ENCODE measurements at places on chromosomes 13 and 19.

DNA sequence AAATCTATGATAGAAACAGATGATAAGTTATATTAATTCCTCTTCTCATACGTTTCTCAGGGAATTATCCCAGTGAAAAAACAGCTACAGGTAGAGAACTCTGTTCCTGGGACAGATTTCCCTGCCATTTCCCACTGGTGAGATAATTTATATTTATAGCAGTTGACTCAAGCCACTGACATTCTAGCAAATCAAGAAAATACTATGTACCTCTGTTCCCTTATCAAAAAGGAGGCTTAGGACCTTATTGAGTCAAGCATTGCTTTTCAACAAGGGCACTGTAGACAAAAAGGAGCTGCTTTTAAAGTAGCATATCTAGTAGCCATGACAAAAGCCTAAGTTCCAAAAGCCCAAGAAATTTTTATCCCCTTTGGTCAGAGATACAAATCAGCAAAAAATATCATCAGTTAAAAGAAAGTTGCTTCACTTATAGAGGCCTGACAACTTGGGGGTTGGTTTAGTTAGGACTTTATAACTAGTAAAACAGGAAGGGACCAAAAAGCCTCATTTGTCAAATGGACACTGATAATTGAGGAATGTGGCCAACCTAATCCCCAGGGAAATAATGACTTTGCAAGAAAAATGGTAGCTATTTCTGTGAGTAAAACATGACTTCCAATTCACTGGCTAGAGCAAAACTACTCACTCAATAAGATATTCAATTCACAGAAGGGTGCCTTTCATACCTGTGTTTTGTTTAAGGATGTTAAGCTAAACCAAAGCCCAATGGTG, 652.5 kb downstream of the SLITRK1 start:
- no peak overlapping the region for H3K27ac ChIP-seq
- no peaks in the 10 kb centered on the region for H3K27me3 ChIP-seq
- no peak overlapping the region for H3K4me3 ChIP-seq
- no peaks in the 10 kb centered on the region for H3K4me1 ChIP-seq
- H3K36me3 ChIP-seq, result no peaks in the 10 kb centered on the region

GRCh38 chr13:102792396-102792795, 6.4 kb downstream of the POGLUT2 start:
- no peaks in the 10 kb centered on the region for H3K27me3 ChIP-seq
- H3K27ac ChIP-seq, result no peak overlapping the region
- no peaks in the 10 kb centered on the region for H3K36me3 ChIP-seq
- no peaks in the 10 kb centered on the region for H3K4me1 ChIP-seq
- DNase-seq, result no peak
- H3K4me3 ChIP-seq, result no peak overlapping the region

DNA sequence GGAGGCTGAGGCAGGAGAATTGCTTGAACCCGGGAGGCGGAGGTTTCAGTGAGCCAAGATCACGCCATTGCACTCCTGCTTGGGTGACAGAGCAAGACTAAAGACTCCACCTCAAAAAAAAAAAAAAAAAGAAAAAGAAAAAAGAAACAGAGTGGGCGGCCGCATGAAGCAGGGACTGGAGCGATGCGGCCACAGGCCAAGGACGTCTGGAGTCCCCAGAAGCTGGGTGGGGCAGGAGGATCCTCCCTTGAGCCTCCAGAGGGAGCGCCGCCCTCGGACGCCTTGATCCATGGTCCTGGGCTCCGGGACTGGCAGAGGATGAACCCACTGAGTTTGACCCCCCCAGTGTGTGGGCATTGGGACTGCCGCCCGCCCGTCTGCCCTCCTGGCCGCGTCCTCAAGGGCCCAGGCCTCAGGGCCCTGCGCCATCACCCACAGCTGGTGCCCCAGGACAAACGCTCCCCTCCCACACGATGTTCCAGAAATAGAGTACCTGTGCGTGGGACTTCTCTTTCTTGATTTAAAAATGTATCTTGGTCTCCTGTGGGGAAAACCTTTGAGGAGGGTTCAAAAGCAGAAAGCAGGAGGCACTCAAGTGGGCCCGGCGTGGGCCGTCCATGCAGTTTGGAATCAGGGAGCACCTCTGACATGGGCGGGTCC, 15.5 kb downstream of the BTBD2 start:
- peaks cover 7% of the 10 kb centered on the region for H3K4me1 ChIP-seq
- H3K27ac ChIP-seq, result peak overlapping the region; percentile 32
- no peak overlapping the region for H3K4me3 ChIP-seq
- no peaks in the 10 kb centered on the region for H3K27me3 ChIP-seq
- DNase-seq, result no peak

GRCh38 chr13:80083081-80083852, 257.7 kb downstream of the SPRY2 start:
- no peak overlapping the region for H3K4me3 ChIP-seq
- H3K27ac ChIP-seq, result no peak overlapping the region
- H3K36me3 ChIP-seq, result no peaks in the 10 kb centered on the region
- no peak for DNase-seq

DNA sequence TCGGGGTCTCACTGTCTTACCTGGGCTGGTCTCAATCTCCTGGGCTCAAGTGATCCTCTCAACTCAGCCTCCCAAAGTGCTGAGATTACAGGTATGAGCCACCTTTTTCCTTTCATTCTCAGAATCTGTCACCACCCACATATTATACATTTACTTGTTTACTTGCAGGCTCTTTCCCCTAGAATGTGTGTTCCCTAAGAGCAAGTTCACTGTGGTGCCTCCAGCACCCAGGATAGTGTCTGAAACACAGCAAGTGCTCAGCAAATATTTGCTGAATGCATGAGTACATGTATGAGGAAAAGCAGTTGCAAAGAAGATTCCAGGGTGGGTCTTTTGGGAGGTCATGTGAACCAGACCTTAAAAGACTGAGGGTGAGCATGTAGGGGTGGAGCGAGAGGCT, 96.8 kb downstream of the RGCC start:
- no peak overlapping the region for H3K27ac ChIP-seq
- no peak for DNase-seq
- no peaks in the 10 kb centered on the region for H3K27me3 ChIP-seq
- H3K36me3 ChIP-seq, result no peaks in the 10 kb centered on the region
- H3K4me3 ChIP-seq, result no peak overlapping the region

DNA sequence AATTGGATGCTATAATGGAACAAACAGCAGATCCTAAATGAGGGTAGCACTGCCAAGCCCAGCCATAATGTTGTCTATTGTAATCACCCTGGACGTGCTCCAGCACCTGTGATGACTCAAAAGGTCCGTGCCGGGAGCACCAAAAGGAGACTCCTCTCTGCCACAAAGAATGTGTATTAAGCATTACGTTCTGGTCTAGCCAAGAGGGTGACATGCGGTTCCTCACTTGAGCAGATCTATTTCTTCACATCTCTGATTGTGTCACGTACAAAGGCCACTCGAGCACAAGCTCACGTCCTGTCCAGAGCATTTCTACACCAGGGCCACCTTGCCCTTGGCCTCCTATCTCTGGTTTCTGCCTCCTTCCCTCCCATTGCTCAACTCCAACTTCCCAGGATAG, 219.9 kb upstream of the IRS2 start:
- no peaks in the 10 kb centered on the region for H3K36me3 ChIP-seq
- H3K27me3 ChIP-seq, result no peaks in the 10 kb centered on the region
- no peak overlapping the region for H3K4me3 ChIP-seq
- DNase-seq, result no peak

DNA sequence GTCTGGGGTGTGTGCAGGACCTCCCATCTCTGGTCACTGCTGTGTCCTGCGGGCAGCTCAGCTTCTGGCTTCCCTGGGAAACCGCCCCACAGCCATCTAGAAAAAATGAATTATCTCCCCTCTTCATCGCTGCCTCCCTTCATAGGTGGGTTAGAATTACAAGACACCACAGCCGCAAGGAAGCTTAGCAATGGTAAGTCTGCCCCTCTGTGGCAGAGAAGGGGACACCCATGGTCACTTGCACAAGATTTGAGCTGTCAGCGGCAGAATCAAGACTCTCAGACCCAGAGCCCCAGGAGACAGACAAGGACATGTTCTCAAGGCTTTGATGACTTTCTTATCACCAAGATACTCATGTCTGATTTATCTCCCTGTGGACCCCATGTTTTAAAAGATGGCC, 110.8 kb upstream of the PABPC3 start:
- peaks cover 6% of the 10 kb centered on the region for H3K27me3 ChIP-seq
- no peak overlapping the region for H3K27ac ChIP-seq
- no peak for DNase-seq
- no peak overlapping the region for H3K4me3 ChIP-seq
